Memory B cell (primary cell): ENCODE measurements at places on chromosomes 1 and 21.

GRCh38 chr21:41710823-41711160, 56.1 kb downstream of the RIPK4 start:
- no peak for DNase-seq

DNA sequence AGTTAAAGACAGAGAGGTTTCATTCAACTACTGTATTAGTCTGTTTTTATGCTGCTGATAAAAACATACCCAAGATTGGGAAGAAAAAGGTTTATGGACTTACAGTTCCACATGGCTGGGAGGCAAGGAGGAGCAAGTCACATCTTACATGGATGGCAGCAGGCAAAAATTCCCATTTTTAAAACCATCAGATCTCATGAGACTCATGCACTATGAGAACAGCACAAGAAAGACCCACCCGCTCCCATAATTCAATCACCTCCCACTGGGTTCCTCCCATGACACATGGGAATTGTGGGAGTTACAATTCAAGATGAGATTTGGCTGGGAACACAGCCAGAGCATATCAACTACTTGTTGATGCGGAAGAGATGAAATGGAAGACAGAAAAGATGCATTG, 9.2 kb downstream of the GPR161 start:
- no peak for DNase-seq

GRCh38 chr1:46735708-46736324, 16.9 kb upstream of the EFCAB14 start:
- DNase-seq, result peak; percentile 44

GRCh38 chr1:24421502-24421901, 5.9 kb downstream of the NIPAL3 start:
- no peak for DNase-seq

GRCh38 chr1:207565546-207566468, 69.8 kb downstream of the CR1 start:
- DNase-seq, result no peak

DNA sequence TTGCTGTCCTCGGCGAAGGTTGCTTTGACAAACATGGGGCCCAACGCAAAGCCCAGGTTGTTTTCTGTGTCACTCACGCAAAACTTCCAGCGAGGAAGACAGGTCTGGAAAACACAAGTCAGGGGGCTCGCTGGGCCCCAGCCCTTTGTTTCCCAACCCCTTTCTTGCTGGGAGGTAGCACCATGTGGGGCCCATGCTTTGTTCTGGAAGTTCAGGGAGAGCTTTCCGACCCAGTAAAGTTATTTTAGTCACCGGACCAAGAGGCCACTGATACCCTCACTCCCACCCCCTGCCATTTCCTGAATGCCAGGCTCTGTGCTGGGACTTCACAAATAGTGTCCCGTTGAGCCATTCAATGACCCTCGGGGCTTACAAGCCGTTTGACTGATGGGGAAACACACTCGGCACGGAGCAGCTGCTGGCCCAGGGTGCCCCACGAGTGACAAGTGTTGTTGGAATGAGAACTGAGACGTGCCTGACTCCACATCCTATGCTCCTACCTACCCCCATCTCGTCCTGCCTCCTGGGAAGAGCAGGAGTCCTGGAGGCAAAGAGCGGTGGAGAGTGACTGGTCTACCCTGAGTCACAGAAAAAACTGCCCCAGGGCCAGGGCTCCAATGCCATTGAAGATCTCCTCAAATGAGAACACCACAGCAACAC, 52.0 kb downstream of the ECE1 start:
- no peak for DNase-seq

GRCh38 chr1:51867479-51868232, 10.9 kb downstream of the NRDC start:
- DNase-seq, result no peak

DNA sequence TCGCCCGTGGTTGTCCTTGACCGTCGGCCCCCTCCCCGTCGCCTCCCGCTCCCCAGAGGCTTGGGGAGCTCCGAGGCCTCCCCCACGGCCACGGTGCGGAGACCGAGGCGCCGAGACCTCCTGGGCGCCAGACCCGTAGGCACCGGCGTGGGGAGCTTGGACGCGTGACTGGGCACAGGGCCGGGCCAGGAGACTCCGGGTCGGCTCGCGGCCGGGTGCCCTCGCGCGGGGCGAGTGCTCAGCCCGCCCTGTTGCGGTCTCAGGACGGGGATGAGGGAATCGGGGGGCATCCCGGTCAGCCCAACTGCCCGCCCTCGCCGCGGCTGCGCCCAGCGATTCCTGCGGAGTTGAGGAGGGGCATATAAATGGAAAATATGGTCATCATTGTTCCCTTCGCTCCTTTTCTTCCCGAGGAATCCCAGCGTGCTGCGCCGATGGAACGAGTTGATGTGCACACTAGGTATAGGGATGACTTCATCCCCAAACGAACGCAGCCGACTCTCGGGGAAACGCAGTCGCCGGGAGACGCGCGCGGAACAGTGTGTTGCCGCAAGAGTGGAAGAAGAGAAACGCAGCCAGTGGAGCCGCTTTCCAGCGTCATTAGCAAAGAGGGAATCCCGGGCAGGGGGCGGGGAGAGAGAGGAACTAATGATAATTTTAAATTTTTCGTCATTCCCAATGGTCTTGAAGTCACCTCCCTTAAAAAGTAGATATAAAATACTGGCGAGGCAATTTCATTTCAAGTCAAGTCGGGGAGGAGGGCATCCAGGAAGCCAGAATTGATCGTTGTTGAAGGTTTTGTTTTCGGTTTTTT, 747 bp upstream of the ENAH start:
- DNase-seq, result no peak

- DNase-seq, result no peak
These were observed 4.2 kb upstream of the NVL start for GRCh38 chr1:224333939-224334786.

- no peak for DNase-seq
These were observed 39.5 kb upstream of the RGS16 start for GRCh38 chr1:182643699-182644098.

DNA sequence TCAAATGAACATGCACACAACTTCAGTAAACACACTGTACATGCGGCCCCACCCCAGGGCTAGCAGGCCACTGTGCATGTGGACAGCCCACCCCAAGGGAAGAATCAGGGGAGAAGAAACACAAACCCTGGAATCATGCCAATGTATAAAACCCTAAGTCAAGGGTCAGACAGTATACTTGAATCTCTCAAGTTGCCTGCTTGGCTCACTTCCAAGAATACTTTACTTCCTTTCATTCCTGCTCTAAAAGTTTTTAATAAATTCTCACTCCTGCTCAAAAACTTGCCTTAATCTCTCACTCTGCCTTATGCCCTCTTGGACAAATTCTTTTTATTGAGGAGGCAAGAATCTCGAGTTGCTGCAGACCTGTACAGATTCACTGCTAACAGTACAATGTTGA, 231.2 kb upstream of the CACYBP start:
- no peak for DNase-seq

GRCh38 chr1:98287626-98288025, 366.8 kb upstream of the DPYD start:
- DNase-seq, result no peak

DNA sequence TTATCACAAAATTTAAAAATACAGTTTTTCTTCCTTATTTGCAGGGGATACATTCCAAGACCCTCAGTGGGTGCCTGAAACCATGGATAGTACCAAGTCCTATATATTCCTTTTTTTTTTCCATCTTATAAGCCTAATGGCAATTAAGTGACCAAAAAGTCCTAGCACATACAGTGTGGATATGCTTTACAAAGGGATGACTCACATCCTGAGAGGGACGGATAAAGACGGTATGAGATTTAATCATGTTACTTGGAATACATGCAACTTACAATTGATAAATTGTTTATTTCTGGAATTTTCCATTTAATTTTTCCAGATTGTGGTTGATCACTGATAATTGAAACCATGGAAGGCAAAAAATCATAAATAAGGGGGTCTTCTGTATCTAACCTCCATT, 181.2 kb upstream of the BRINP3 start:
- no peak for DNase-seq

DNA sequence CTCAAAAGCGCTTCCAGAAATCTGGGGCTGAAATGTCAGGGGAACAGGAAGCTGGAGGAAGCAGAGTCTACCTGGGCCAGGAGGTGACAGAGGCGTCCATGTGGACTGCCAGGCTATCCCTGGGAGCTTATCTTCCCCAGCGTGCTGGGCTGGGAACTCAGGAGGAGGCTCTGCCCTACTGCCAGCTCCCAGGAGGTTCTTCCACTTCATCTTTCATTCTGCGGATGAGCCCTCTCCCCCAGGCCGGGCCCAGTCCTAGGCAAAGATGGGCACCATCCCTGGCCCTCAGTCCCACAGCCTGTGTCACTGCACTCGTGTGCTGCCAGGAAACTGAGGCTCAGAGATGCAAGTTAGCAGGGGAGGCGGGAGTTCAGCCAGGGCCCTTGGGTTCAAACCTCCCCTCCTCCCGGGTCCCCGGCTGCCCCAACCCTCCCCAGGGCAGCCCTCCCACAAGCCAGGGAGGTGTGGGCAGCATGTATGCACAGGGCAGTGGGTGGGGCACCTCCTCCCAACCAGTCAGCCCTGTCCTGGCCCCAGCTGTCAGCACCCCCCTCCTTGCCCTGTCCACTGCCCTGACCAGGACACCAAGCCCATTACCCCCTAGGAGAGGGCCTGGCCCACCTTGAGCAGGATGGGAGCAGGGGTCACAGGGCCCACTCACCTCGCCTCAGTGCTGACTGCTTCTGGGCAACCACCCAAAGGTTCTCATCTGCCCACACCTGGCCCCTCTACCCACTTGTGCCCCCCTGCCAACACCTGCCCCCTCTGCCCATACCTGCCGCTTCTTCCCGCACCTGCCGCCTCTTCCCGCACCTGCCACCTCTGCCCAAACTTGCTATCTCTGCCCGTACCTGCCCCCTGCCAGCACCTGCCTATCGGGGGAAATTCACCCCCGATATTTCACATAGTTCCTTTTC, 226.0 kb downstream of the NPHP4 start:
- no peak for DNase-seq

DNA sequence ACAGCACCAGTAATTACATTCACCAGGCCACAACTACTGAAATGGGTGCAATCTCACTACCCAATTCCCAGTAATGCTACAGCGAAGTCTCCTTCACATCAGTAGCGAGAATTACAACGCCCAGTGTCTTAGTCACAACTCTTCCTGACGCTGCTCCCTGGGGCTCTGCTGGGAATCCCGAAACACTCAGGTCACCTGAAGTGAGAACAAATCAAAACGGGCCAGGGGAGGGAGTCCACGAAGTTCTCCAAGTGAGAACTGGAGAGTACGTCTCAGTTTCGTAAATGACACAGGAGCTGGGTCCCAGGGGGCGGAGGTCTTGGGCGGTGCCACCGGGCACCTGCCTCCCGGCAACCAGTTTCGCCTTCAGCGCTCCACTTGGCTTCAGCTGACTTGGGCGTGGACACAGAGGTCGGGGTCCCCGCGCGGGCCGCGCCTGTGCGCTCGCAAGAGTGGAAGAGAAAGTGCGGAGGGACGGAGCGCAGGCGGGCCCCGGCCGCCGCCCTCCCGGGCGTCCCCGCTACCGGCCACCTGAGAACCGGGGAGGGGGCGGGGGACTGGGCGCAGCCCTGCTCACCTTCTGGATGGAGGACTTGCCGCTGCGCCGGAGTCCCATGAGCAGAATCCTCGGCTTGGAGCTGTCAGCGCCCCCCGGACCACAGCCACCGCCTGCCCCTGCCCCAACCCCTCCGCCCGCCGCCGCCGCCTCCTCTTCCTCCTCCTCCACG, 575 bp downstream of the RRAGC start:
- peak; percentile 62 for DNase-seq

GRCh38 chr1:226312065-226312464, 3.1 kb upstream of the LIN9 start:
- DNase-seq, result no peak

DNA sequence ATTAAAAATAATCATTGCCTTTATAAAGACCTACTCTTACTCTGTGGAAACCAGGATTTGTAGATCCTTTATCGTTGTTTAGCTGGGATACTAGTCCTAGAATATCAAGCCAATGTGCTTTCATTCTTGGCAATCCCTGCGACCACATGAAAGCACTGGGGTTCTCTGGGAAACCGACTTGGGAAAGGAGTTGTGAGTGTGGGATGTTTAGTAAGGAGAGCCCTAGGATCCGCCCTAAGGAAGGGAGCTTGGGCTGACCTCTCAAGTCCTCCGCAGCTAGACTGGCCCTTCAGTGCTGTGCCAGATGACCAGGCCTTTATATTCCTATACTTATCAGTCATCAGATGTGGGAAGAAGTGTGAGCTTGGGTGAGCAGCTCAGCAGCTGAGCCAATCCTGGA, 5.2 kb upstream of the KRTAP19-8 start:
- no peak for DNase-seq

- DNase-seq, result no peak
These were observed 38.7 kb upstream of the COL6A2 start for GRCh38 chr21:46059195-46059594.

DNA sequence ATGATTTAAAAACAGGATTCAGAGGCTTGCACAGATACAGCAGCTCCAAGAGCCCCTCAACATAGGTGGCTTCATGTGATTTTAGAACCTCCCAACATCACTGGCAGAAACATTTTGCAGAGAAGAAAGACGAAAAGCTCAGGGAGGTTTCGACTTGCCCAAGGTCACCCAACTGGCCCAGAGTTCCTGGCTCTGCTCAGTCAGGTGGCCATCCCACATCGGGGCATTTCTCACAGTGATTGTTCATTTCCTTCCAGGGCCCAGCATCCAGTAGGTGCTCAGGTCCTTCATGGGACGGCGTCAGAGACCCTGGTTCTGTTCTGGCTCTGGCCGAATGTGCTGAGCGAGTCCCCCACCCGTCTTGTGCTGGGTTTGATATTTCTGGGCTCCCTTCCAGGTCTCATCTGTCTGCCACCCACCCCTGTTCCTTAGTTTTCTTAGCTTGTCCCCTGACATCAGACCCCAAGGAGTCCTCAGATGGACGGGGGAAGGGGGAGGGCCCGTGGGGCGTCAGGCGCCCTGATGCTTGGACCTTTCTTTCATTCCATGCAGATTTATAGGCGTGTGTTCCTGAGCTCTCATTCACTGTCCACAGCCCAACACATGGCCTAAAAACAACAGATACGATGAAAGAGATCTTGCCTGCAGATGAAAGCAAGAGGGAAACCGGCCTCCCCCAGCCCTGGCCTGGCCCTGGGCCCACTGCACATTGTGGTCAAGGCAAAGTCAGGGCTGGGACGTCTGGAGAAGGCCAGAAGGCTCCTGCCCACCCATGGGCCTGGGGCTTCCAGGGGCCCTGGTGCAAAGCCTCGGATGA, 123.1 kb upstream of the ZBTB40 start:
- no peak for DNase-seq

DNA sequence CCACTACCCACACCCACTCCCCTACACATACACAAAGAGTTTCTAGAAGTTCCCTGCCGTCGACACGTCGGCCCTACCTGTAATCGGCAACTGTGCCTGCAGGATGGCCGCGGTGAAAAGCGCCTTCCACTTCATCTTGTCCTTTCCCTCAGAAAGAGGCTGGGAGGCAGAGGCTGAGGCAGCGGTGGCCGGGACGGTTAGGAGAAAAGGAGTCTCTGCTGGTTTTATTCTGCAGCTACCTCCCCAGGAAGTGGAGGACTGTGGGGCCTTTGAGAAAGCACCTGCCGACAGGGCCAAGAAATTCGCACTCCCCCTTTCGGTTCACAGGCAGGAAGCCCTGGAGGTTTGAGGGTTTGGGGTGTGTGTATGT, at the start of gene CD247:
CD247 (minus strand) TSS at position 199 of the 370 bp plus-strand sequence; CDS start at position 135, 64 bp downstream.
- DNase-seq, result no peak

- no peak for DNase-seq
These were observed 7.0 kb downstream of the MRPL9 start for GRCh38 chr1:151756291-151756690.
